Testis (tissue), 5 donors: ENCODE measurements at places on chromosomes 5 and 9. TPM values are rescaled to one million over a fixed set of nuclear protein-coding genes. Genes with fewer than 3 reads are reported as not detected.

- DNase-seq, result no peak
These were observed 139.8 kb downstream of the DROSHA start for GRCh38 chr5:31392061-31392460.

GRCh38 chr9:116055536-116055935, 98.1 kb upstream of the PAPPA start:
- DNase-seq, result no peak

- DNase-seq, result no peak
These were observed 126.7 kb downstream of the OLFM1 start for GRCh38 chr9:135214054-135214640.

GRCh38 chr5:144179226-144179625, 8.6 kb downstream of the KCTD16 start:
- no peak for DNase-seq

GRCh38 chr5:133664422-133664821, 52.1 kb upstream of the FSTL4 start:
- DNase-seq, result no peak

GRCh38 chr9:107925749-107926297, 436.3 kb upstream of the KLF4 start:
- DNase-seq, result no peak

- DNase-seq, result no peak
These were observed 47.7 kb downstream of the RXRA start for GRCh38 chr9:134373953-134374300.

Gene THBS4
- 18.3 TPM for total RNA-seq

Gene SLC9A3
- total RNA-seq, result 2.3 TPM
